HCT116 (cell line): ENCODE measurements at places on chromosomes 5 and 9. TPM values are rescaled to one million over a fixed set of nuclear protein-coding genes. Genes with fewer than 3 reads are reported as not detected.

EHMT1 gene
- total RNA-seq, result 86.1 TPM

DNA sequence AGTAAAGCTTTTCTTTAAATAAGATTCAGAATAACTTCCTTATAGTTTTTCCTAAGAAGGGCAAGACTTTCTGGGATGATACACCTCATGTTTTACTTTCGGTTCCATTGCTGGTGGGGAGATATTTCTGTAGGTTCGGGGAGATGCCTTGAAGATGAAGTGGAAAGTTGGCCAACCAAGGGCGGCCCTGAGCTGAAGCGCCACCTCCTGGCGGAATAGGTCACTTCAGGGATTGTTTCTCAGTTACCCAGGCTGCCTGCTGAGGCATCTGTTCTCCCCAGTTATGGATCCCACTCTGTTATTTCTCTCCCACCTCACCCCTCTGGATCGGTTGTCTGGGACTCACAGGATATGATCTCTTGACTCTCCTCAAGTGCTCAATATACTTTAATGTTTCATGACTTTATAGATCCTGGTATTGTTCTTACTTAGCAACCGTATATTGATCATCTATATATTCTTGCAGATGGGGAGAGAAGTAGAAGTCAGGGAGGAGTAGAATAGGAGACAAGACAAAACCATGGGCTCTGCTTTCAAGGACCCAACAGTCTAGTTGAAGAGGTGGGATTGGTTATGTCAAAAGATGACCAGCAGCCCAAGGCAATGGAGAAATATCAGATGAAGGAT is 23.4 kb downstream of the MEGF10 start:
- H3K27me3 ChIP-seq, result no peaks in the 10 kb centered on the region
- DNase-seq, result peak; percentile 33
- H3K27ac ChIP-seq, result no peak overlapping the region
- no peaks in the 10 kb centered on the region for H3K4me1 ChIP-seq

DNA sequence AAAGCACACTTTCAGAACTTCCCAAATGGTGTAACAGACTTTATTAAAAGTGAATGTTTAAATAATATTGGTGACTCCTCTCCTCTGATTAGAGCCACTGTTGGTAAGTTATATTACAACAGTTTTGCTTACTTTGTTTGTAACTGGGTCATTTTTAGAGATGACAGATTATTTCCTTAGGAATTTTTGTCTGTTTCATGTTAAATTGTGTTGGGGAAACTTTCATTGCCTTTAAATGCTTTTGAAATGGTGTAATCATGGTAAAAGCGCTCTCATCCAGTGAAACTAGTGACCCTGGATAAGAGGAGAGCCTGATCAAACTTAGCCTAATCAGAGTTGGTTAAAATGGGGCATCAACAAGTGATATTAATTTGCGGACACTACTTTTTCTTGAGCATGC is 39.4 kb downstream of the TNPO1 start:
- peaks cover 34% of the 10 kb centered on the region for H3K36me3 ChIP-seq
- H3K27ac ChIP-seq, result no peak overlapping the region
- H3K4me1 ChIP-seq, result no peaks in the 10 kb centered on the region
- H3K4me3 ChIP-seq, result no peak overlapping the region
- H3K27me3 ChIP-seq, result no peaks in the 10 kb centered on the region

DNA sequence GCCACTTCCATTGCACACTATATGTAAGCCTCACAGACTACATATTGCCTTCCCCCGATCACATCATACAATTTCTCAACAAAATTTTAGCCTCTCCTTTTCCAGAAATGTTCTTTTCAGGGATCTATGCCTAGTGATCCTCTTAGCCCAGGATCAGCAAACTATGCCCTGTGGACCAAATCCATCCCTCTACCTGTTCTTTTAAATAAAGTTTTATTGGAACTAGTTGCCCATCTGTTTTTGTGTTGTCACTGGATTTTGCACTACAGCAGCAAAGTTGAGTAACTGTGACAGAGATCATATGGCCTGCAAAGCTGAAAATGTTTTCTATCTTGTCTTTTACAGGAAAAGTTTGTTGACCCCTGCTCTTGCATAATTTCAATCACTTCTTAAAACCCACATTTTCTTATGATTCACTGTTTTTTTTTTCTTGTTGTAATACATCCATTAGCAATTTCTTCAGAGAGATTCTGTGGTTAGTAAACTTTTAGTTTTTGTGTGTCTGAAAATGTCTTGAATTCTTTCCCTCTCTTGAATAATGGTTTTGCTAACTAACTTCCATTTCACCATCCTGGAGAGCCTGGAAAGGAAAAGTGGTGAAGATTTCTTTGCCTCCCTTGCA is 7.1 kb downstream of the TXNDC8 start:
- no peak overlapping the region for H3K4me3 ChIP-seq
- no peaks in the 10 kb centered on the region for H3K4me1 ChIP-seq
- H3K27me3 ChIP-seq, result no peaks in the 10 kb centered on the region
- no peaks in the 10 kb centered on the region for H3K36me3 ChIP-seq
